Muscle of leg (tissue), 16 donors: ENCODE measurements at places on chromosomes 16 and 17.

DNA sequence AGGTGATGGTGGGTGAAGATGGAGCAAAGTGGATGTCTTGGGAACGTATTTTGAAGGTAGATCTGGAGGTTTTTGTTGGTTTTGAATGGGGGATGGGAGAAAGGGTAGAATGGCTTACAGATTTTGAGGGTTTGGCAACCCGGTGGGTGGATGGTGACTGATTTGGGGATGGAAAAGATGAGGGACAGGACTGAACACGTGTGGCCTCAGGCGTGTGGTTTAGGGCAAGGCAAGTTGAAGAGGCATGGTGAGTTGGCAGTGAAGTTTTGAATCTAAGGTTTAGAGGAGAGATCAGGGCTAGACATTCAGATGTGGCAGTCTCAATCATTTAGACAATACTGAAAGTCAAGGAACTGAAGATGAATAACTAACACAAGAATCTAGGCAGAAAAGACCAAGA is 5.0 kb upstream of the DCTPP1 start:
- DNase-seq, result no peak

- no peak for DNase-seq
These were observed 68.7 kb upstream of the MARCHF10 start for GRCh38 chr17:62876673-62877405.

DNA sequence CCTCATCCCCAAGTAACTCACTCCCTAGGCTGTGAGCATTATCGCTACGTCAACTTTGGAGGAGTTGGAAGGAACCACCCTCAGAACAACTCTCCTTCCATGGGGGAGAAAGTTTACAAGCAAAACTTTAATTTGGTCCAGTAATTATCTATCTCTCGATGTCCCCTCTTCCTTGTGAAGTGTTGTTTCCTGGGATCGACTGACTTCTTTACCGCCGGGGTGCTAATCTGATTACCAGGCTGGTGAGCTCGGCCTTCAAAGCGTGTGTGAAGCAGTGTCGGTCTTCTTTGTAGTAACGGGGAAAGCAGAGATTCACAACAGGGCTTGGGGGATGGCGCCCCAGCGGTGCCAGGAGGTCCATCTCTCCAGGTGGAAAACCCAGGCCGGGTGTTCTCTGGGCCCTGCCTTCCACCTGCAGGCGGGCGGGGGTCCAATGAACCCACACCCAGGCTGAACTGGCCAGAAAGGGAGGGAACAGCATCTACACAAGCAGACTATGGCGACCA is 14.5 kb upstream of the FOXF1 start:
- DNase-seq, result no peak

DNA sequence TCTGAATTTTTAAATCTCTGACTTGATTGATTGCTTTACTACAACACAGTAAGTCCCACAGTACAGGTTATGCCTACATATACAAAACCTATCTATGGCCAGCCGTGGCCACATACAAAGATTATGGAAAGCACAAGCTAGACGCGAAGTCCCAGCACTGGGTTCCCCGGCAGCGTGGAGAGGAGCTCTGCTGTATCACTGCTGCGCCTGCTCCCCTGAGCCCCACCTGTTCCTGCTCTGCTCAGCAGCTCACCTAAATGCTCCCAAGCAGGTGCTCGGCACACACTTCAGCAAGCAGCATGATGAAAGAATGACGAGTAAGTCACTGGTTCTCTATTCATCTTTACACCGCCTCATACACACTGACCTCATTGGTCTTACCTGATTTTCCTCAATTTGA is 20.6 kb downstream of the ZDHHC7 start:
- no peak for DNase-seq

DNA sequence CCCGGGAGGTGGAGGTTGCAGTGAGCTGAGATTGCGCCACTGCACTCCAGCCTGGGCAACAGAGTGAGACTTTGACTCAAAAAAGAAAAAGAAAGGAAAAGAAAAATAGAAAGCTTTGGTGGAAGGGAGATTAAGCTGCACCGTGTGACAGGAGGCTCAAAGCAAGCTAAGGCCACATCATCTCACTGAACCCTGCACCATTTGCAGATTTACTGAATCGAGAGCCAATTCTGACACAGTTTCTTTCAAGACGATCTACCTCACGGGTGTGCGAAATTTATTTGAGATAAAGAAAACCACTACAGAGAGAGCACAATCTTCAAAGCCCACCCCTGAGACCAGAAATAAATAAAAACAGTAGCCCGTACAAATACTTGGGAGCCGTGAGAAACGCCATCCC is 49.6 kb downstream of the RTN4RL1 start:
- DNase-seq, result no peak

GRCh38 chr16:27839419-27839818 is 224.1 kb downstream of the GSG1L start:
- no peak for DNase-seq

GRCh38 chr16:72865835-72866234 is 182.1 kb downstream of the ZFHX3 start:
- no peak for DNase-seq

- no peak for DNase-seq
These were observed 7.5 kb downstream of the C16orf90 start for GRCh38 chr16:3487521-3488410.

GRCh38 chr16:23323224-23324030 is 21.3 kb downstream of the SCNN1B start:
- no peak for DNase-seq

DNA sequence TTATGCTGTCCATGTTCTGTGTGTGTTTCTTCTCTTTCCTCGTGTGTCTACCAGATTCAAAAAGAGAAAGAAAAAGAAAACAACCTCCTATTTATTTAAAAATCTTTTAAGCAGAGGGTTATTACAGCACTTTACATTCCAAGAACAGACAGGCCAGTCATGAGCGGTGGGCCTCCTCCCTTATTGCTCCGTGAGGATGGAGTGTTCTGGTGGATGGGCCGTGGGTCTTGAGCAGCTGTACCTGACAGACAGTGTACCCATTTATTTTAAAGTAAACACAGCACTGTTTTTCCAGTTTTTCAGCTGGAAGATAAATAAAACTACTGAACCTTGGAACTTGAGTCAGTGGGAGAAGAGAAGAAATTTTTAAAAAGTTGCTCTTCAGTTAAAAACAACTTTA is 52.4 kb downstream of the WWP2 start:
- no peak for DNase-seq

GRCh38 chr16:17369421-17370222 is 101.1 kb downstream of the XYLT1 start:
- peak; percentile 76 for DNase-seq

DNA sequence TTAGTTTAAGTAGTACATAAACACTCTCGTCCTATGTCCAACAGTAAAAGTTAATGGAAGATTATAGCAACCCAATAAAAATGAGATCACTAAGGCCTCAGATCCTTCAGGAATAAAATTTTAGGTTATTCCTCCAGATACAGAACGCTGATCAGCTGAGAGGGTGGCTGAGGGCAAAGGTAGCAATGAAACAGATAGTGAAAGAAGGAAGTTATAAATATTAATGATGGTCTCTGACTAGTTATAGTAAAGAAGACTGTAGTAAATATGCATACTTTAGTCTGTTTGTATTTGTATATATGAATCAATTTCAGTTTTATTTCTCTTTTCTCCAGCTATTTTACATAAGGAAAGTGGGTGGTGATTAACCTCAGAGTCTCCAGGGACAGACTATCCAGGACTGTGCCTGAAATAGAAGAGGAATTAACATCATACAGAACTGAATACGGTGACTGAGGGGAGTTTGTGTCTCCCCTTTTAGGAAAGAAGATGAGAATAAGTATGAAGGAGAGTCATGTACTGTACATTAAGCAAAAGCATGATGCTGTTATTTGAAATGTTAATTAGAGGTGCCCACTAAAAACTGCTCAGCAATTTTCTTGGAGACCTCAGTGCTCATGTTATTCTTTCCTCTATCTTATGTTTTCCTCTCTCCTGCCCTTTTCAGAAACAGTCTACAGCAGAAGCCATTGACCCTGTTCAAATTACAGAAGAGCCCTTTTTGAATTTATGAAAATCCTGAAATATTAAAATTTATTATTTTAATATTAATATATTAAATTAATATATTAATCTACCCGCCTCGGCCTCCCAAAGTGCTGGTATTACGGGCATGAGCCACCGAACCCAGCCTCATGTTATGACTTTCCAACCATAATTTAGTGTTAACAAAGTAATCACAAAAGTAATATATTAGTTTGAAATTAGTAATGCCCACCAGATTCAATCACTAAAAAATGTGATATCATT is 36.5 kb upstream of the DHRS7B start:
- DNase-seq, result no peak

DNA sequence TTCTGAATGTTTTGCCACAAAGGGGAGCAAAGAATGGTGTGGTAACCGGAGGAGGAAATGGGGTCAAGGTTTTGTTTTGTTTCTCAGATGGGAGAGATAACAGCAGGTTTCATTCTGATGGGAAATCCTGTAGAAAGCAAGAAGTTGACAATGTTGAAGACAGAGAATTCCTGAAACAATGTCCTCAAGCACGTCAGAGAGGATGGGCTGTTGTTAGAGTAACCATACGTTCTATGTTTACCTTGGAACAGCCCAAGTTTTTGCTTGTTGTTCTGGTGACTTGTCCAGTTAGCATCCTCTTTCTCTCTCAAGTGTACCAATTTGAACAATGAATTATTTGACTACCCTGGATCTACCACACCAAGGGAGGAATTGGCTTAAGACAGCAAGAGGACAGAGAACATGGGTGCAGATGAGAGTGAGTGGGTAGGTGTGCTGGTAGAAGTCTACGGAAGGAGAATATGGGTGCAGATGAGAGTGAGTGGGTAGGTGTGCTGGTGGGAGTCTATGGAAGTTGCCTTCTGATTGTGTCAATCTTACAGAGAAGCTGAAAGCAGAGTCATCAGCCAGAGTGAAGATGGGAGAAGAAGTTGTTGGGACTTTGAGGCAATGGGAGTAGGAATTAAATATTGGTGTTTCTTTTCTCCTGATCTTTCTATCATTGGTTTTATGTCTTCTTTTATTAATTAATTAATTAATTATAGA is 14.8 kb upstream of the NSRP1 start:
- no peak for DNase-seq
